Activated T-cell treated with anti-CD3 and anti-CD28 coated beads for 1 hour (primary cell): ENCODE measurements at places on chromosomes 5 and 9.

- DNase-seq: no peak
Observed at GRCh38 chr5:171528865-171529614, 109.6 kb downstream of the FGF18 start.

- DNase-seq: no peak
Observed at GRCh38 chr5:473551-474192, 30.7 kb downstream of the EXOC3 start.

- DNase-seq: no peak
Observed at GRCh38 chr5:124064956-124065355, 553.0 kb downstream of the CSNK1G3 start.

- DNase-seq: no peak
Observed at GRCh38 chr5:10485897-10486296, 44.2 kb downstream of the ROPN1L start.

- no peak for DNase-seq
Observed at GRCh38 chr5:138659561-138659960, 84.4 kb upstream of the HSPA9 start.

GRCh38 chr5:93748875-93749397 lies 7.5 kb upstream of the POU5F2 start:
- DNase-seq: no peak

- DNase-seq: peak; percentile 44
Observed at GRCh38 chr9:136544548-136544963, 1.3 kb downstream of the NOTCH1 start.

GRCh38 chr9:91118704-91119025 lies 243.1 kb downstream of the AUH start:
- no peak for DNase-seq

DNA sequence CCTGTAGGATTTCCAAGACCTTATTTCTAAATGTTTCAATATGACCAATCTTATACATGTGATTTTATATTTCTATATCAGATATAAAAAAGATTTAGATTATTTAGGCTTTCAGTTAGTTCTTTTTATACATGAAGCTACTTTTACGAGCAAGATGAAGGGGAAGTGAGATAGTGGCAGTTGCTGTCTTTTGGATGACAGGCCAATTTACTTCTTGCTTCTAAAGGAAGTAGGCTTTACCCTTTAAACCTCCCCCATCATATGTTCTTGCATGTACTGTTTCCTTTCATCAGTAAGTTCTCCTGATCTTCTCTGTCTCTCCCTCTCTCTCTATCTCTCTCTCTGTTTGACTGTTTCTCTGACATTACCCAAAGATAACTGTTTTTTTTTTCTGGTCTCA lies 4.0 kb upstream of the TYRP1 start:
- no peak for DNase-seq

DNA sequence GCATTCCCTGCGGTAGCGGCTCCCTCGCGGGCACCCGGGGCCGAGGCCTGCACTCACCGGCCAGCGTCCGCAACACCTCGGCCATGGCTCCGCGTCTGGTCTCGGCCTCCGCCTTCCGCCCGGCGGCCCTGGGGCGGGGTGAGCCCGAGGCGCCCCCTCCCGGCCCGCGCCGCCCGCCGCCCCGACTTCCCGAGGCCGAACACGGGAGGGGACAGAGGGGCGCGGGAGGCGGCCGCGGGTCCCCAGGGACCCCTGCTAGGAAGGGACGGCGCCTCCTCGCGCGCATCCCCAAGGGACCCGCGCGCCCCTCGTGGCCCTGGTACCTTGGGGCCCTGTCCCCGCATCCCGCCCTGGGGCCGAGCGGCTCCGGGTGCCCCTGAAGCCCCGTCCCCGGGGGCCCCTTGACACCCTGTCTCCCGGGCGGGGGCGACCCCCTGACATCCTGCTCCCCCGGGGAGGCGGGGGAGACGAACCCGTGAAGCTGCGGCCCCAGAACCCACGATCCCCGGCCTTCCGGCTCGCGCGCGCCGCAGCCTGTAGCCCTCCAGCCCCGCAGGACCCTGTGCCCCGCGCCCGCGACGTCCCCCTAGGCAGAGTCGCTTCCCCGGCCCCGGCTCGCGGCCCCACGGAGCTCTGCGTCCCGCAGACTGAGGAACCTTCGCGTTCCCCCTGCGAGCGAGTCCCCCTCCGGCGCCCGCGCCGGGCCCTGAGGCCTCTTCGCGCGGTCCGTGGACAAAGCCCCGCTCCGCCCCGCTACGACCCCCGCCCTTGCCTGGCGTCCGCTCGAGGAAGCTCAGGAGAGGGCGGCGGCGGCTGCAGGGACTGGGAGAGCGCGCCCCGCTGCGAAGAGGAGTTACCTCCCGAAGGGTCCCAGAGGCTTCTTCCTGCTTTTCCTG lies at the start of gene ABO:
TSS of gene ABO (minus strand) at position 97 of the 896 bp plus-strand sequence.
- no peak for DNase-seq

- no peak for DNase-seq
Observed at GRCh38 chr5:109373932-109374331, 35.8 kb downstream of the PJA2 start.

DNA sequence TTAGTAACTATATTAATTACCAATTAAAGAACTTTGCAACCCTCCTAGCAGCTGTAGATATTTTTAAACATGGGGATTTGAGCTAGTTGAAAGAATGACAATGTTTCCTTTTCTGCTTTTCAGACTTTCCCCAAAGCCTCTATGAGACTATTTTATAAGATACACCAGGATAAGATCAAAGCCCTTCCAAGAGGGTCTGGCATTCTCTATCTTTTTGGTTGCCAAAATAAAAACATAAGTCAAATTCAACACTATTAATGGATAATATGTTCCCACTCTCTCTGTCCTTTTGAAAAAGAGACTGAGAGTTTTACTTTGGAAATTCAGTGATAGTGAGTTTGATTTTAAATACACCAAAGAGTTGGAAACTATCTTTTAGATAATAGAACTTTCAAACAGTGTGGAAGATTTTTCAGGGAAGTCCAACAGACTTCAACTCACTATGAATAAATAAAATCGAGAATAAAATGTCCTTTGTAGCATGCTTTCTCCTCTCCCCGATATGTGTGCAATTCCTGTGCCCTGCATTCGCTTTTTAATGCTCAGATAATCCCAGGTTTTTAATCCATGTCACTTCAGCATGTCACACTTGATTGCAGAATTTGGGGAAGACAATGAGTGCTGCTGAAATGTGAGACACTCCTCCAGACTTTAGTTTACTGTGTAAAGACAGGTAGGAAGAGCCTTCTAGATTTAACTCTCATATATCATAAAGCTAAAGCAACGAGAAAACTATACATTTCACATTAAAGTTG lies 1095.7 kb upstream of the DMAC1 start:
- DNase-seq: no peak

- no peak for DNase-seq
Observed at GRCh38 chr5:62138607-62139006, 167.4 kb upstream of the KIF2A start.

DNA sequence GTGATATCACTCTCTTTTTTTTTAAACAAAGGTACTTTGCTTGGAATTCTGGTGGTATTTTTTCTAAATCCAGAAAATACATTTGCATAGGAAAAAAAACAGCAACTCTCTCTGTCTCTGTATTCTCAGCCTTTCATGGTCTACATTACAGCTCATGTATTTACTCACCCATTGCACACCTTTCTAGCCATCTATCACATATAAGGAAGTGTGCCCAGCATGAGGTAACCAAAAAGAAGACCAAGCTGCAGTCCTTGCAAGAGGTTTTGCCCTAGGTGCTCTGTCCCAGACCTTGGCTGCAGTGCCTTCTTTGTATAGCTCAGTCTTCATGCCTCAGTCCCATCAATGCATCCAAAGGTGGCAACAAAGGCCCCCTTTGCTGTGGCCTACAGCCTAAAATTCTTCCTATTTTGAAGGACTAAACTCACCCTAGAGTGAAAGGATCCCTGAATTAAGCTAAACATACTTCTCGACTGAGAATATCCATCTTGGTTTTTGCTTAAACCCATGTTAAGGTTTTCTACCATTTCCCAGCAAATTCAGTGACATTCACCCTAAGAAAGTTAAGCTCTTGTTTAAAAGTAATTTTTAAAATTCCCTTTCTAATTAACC lies 446.4 kb downstream of the KIF4B start:
- DNase-seq: no peak

GRCh38 chr9:103574056-103574455 lies 520.1 kb upstream of the SMC2 start:
- no peak for DNase-seq

DNA sequence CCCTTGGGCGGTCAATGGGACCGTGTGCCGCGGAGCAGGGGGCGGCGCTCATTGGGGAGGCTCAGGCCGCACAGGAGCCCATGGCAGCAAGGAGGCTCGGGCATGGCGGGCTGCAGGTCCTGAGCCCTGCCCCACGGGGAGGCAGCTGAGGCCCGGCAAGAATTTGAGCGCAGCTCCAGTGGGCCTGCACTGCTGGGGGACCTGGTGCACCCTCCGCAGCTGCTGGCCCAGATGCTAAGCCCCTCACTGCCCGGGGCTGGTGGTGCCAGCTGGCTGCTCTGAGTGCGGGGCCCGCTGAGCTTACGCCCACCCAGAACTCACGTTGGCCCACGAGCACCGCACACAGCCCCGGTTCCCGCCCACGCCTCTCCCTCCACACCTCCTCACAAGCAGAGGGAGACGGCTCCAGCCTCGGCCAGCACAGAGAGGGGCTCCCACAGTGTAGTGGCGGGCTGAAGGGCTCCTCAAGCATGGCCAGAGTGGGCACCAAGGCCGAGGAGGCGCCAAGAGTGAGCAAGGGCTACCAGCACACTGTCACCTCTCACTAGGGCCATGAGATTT lies 141.1 kb upstream of the OR13F1 start:
- DNase-seq: no peak

- no peak for DNase-seq
Observed at GRCh38 chr9:83622433-83622938, 457 bp upstream of the IDNK start.

DNA sequence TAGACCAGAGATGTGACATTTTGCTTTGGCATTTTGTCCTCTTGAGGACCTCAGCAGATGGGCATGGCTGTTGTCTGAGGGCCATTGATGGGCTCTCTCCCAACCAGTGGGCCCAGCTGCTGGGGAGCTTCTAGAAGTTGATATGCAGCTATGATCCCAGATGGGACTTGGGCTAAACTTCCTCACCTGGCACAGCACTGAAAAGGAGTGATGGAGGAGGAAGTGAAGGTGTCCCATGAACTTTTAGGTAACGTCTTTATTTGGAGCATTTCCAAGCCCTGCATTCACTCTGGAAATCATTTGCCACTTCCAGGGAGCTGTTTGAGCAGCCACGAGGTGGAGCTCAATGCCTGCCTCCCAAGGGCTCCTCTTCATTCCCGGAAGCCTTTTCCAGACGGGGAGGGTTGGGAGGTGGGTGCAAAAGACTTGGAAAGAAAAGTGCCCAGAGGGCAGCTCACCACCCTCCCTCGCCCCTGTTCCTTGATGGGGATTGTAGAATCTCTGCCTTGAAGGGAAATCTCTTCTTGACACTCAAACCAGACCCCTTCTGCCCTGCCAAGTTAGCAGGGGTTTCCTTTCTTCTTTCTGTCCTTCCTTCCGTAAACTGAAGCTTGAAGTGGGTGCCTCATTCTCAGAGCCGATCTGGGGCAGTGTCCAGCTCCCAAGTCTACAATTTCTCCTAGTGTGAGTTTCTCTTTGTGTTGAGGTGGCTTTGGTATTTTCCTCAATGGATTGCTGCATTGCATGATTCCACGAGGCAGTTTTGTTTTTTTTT lies 18.1 kb upstream of the NEUROG1 start:
- no peak for DNase-seq

GRCh38 chr5:138258704-138259292 lies 15.6 kb downstream of the GFRA3 start:
- DNase-seq: no peak

DNA sequence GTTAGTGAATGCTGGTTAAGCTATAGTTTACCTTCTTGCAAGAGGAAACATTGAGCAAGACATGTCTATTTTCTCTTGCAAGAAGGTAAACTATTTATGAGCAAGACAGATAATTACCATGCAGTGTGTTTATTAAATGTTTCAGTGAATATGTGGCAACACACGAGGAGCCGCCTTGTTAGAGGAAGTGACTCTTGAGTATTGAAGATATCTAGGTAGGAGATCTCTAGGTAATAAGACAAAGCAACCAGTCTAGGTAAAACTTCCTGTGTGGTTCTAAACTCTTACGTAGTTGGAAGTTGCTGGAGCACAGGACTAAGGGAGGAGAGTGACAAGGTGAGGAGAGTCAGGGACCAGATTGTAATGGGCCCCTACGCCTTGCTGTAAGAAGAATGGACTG lies 16.8 kb downstream of the SKP2 start:
- DNase-seq: no peak

- no peak for DNase-seq
Observed at GRCh38 chr9:121947775-121948174, 145.3 kb downstream of the TTLL11 start.
